ENCODE measurements at places on chromosomes 12 and 14. TPM values are rescaled to one million over a fixed set of nuclear protein-coding genes. Genes with fewer than 3 reads are reported as not detected.

KRT8 gene
- 19.8 TPM for total RNA-seq

DNA sequence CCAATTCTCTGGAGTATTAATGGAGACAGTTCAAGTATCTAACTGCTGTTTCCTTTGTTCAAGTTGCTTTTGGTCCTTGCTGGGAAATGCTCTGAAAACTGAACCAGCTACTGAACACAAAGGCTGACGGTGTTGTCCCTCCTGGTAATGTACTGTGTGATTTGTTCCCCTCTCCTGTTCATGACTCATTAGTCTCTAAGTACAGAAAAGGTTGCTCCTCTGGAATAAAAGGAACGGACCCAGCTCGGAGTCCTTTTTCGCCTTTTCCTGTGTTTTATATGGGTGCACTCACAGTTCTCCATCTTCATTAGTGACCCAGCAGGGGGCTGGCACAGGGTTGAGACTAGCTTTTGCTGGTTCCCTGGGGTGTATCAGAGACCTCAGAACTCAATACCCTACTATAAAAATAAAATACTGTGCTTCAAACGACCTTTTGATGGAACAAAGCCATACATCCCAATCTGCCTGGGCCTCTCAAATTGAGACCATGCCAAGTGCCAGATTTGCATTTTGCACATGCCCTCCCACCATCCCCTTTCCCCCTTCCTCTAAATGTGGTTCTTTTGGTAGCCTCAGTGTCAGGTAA, 269.7 kb downstream of the RAD51B start:
- DNase-seq: no peak
- H3K4me3 ChIP-seq: no peak overlapping the region

GRCh38 chr12:65069336-65069735, 51.8 kb downstream of the WIF1 start:
- no peak for DNase-seq
- H3K27me3 ChIP-seq: peaks cover 28% of the 10 kb centered on the region
- no peaks in the 10 kb centered on the region for H3K36me3 ChIP-seq
- no peak overlapping the region for H3K27ac ChIP-seq
- H3K4me1 ChIP-seq: no peaks in the 10 kb centered on the region

DNA sequence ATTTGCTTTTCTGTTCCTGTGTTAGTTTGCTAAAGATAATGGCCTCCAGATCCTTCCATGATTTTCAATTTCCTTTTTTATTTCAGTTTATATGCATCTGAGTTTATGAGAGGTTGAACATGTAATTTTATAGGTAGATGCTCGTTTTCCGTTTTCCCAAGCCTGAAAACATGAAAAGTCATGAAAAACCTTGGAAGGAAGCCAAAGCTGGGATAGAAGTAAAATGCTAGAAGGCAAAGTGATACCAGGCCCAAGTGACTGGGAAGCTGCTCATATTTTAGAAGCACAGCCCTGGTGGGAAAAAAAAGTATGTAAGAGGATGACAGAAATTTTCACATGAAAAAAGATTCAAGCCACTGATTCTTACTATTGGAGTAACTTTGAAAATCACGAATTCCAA, 290.8 kb downstream of the PRKD1 start:
- no peak overlapping the region for H3K4me3 ChIP-seq
- no peaks in the 10 kb centered on the region for H3K27me3 ChIP-seq
- peaks cover 13% of the 10 kb centered on the region for H3K4me1 ChIP-seq
- H3K27ac ChIP-seq: no peak overlapping the region

GRCh38 chr12:107439026-107439738, 246.4 kb upstream of the PWP1 start:
- no peak overlapping the region for H3K4me3 ChIP-seq
- H3K27me3 ChIP-seq: no peaks in the 10 kb centered on the region
- DNase-seq: no peak
- H3K27ac ChIP-seq: no peak overlapping the region
- no peaks in the 10 kb centered on the region for H3K36me3 ChIP-seq

GRCh38 chr12:101850199-101850598, 19.4 kb upstream of the GNPTAB start:
- no peak for DNase-seq
- no peak overlapping the region for H3K27ac ChIP-seq
- no peaks in the 10 kb centered on the region for H3K36me3 ChIP-seq
- H3K4me1 ChIP-seq: peaks cover 8% of the 10 kb centered on the region

- no peaks in the 10 kb centered on the region for H3K36me3 ChIP-seq
- H3K27ac ChIP-seq: no peak overlapping the region
- H3K27me3 ChIP-seq: peaks cover 11% of the 10 kb centered on the region
- no peak overlapping the region for H3K4me3 ChIP-seq
These were observed 9.7 kb downstream of the MYH6 start for GRCh38 chr14:23398348-23398747.

- no peak for DNase-seq
- H3K4me3 ChIP-seq: no peak overlapping the region
- no peak overlapping the region for H3K27ac ChIP-seq
- peaks cover 14% of the 10 kb centered on the region for H3K4me1 ChIP-seq
- H3K36me3 ChIP-seq: no peaks in the 10 kb centered on the region
These were observed 15.2 kb downstream of the HHIPL1 start for GRCh38 chr14:99660006-99660566.

Measured in osteocyte (in vitro differentiated cells).